Transverse colon (tissue), 4 donors: ENCODE measurements at places on chromosomes 16 and 17. TPM values are rescaled to one million over a fixed set of nuclear protein-coding genes. Genes with fewer than 3 reads are reported as not detected.

IQCK gene
- 8.3 TPM for total RNA-seq

SLC6A4 gene
- total RNA-seq, result 4.8 TPM

ACSF2 gene
- 167 TPM for total RNA-seq

SLC5A11 gene
- 6.8 TPM for total RNA-seq

DNA sequence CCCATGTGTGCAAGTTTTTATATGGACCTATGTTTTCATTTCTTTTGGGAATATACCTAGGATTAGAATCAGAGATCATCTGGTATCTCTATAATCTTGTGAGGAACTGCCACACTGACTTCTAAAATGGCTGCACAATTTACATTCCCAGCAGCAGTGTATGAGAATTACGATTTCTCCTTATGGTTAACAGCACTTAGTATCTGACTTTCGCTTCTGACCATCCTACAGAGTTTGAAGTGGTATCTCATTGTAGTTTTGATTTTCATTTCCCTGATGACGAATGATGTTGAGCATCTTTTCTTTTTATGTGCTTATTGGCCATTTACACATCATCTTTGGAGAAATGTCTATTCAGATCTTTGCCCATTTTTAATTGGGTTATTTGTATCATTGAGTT is 10.0 kb downstream of the C16orf96 start:
- no peak overlapping the region for H3K4me3 ChIP-seq
- H3K27me3 ChIP-seq, result no peaks in the 10 kb centered on the region
- H3K4me1 ChIP-seq, result no peaks in the 10 kb centered on the region
- no peak overlapping the region for H3K27ac ChIP-seq

GRCh38 chr17:65918916-65919315 is 273.0 kb downstream of the CEP112 start:
- H3K36me3 ChIP-seq, result no peaks in the 10 kb centered on the region
- no peaks in the 10 kb centered on the region for H3K27me3 ChIP-seq
- H3K4me3 ChIP-seq, result no peak overlapping the region
- DNase-seq, result no peak
- H3K27ac ChIP-seq, result no peak overlapping the region
- H3K4me1 ChIP-seq, result peaks cover 8% of the 10 kb centered on the region

- no peaks in the 10 kb centered on the region for H3K36me3 ChIP-seq
- no peak overlapping the region for H3K27ac ChIP-seq
- no peak overlapping the region for H3K4me3 ChIP-seq
- H3K4me1 ChIP-seq, result no peaks in the 10 kb centered on the region
Observed at GRCh38 chr17:66330646-66331037, 28.2 kb downstream of the PRKCA start.
